ENCODE measurements at places on chromosomes 11 and 22. TPM values are rescaled to one million over a fixed set of nuclear protein-coding genes. Genes with fewer than 3 reads are reported as not detected.
A peak's percentile ranks its signal among the peaks of the same experiment; 100 is the strongest.

- DNase-seq: no peak
- H3K27ac ChIP-seq: no peak overlapping the region
- no peak overlapping the region for H3K4me3 ChIP-seq
- peaks cover 3% of the 10 kb centered on the region for H3K27me3 ChIP-seq
Observed at GRCh38 chr11:107655602-107656001, 56.3 kb downstream of the SLN start.

DNA sequence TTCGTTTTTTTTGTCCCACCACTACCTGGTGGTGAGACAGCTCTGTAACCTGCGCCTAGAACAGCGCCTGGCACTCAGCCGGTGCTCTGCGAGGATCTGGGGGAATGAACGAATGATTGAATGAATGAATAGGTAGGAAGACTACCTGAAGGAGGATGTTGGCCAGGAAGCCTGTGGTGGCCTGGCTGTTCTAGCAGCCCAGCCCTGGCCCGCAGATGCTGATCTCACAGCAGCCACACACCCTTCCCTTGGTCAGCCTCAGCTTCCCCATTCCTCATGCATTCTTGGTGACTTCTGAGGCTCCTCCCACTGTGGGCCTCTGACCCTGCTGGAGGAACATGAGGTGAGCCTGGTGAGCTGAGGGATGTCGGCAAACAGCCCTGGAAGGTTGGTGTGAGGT, 3.7 kb downstream of the TRPM5 start:
- no peak overlapping the region for H3K27ac ChIP-seq
- DNase-seq: no peak
- no peaks in the 10 kb centered on the region for H3K4me1 ChIP-seq
- H3K4me3 ChIP-seq: no peak overlapping the region
- H3K36me3 ChIP-seq: no peaks in the 10 kb centered on the region
- H3K27me3 ChIP-seq: peaks cover 42% of the 10 kb centered on the region

DNA sequence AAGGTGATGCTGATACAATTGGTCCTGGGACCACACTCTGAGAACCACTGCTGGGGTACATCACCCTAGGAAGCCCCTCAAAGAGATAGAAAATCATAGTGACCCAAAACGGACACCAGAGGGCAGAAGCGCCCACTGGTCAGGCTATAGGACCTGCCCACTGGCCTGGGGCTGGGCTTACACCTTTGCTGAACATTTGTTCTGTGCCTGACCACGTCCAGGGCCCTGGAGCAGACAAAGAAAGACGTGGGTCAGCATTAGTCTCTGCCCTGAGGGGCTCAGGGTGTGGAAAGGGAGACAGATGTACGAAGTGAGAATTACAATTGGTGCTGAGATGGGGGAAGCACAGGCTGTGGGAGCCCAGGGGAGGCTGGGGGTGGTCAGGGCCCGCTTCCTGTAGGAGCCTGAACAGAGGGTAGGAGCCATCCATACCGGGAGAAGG, 14.4 kb upstream of the SERPINH1 start:
- H3K4me3 ChIP-seq: no peak overlapping the region
- peak; percentile 81 for DNase-seq
- no peak overlapping the region for H3K27ac ChIP-seq
- H3K36me3 ChIP-seq: no peaks in the 10 kb centered on the region

- no peak for DNase-seq
- no peak overlapping the region for H3K27ac ChIP-seq
- H3K36me3 ChIP-seq: no peaks in the 10 kb centered on the region
- peaks cover 13% of the 10 kb centered on the region for H3K4me1 ChIP-seq
- no peak overlapping the region for H3K4me3 ChIP-seq
- H3K27me3 ChIP-seq: 0 out of 2 replicates have a peak, but pooled peaks cover 6% of the 10 kb centered on the region
Observed at GRCh38 chr11:1556278-1556902, 15.7 kb downstream of the DUSP8 start.

- no peaks in the 10 kb centered on the region for H3K27me3 ChIP-seq
- H3K27ac ChIP-seq: no peak overlapping the region
- H3K36me3 ChIP-seq: no peaks in the 10 kb centered on the region
- no peak overlapping the region for H3K4me3 ChIP-seq
- peaks cover 15% of the 10 kb centered on the region for H3K4me1 ChIP-seq
Observed at GRCh38 chr11:66339162-66339675, 3.0 kb upstream of the RIN1 start.

- H3K4me1 ChIP-seq: peaks cover 29% of the 10 kb centered on the region
- no peaks in the 10 kb centered on the region for H3K27me3 ChIP-seq
- peak; percentile 89 for DNase-seq
- peak overlapping the region; percentile 79 for H3K4me3 ChIP-seq
- peak overlapping the region; percentile 62 for H3K27ac ChIP-seq
Observed at GRCh38 chr22:37197451-37198257, 9.6 kb upstream of the C1QTNF6 start.

- H3K4me3 ChIP-seq: no peak overlapping the region
- H3K4me1 ChIP-seq: peaks cover 42% of the 10 kb centered on the region
- no peaks in the 10 kb centered on the region for H3K27me3 ChIP-seq
- DNase-seq: no peak
Observed at GRCh38 chr11:131662993-131663392, 292.6 kb downstream of the NTM start.

DNA sequence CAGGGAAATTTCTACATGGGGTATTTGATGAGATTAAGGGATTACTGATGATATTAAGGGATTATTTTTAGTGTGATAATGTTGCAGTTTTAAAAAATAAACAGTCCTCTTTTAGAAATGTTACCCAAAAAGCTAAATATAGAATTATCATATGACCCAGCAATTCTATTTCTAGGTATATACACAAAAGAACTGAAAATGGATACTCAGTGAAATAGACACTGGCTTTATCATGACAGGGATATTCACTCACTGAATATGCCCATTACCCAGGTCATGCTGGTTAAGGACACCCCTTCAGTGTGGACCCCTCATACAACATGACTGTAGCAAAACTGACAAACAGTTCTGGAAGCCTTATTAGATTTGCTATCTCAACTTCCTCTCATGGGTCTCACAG, 27.8 kb downstream of the USP28 start:
- no peaks in the 10 kb centered on the region for H3K4me1 ChIP-seq
- no peaks in the 10 kb centered on the region for H3K27me3 ChIP-seq
- H3K27ac ChIP-seq: no peak overlapping the region
- H3K36me3 ChIP-seq: no peaks in the 10 kb centered on the region

GRCh38 chr22:32591620-32592019, 117.0 kb downstream of the FBXO7 start:
- no peaks in the 10 kb centered on the region for H3K27me3 ChIP-seq
- peak overlapping the region; percentile 18 for H3K4me3 ChIP-seq
- H3K27ac ChIP-seq: peak overlapping the region; percentile 89
- H3K36me3 ChIP-seq: no peaks in the 10 kb centered on the region
- peaks cover 17% of the 10 kb centered on the region for H3K4me1 ChIP-seq

GRCh38 chr22:19927696-19928095, 13.9 kb upstream of the COMT start:
- no peak overlapping the region for H3K4me3 ChIP-seq
- H3K27ac ChIP-seq: no peak overlapping the region
- DNase-seq: no peak
- H3K36me3 ChIP-seq: no peaks in the 10 kb centered on the region
- no peaks in the 10 kb centered on the region for H3K27me3 ChIP-seq

DNA sequence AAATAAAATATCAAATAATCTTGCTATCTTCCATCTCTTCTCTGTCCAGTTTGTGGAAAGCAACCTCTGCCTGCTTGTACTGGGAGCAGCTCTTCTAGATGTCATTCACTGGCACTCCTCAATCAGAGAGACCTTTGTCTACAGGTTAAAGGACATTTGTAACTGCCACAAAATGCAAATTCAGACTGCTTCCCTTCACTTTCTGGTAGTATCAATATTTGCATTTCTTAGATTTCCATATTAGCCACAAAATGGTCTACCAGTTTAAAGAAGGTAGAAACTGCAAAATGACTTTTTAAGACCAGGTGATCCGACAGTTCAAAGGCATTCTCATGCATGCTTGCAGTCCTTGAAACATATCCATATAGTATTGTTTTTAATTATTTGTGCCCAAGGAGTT, 51.7 kb upstream of the RCN1 start:
- no peaks in the 10 kb centered on the region for H3K36me3 ChIP-seq
- DNase-seq: no peak
- H3K4me1 ChIP-seq: peaks cover 14% of the 10 kb centered on the region
- no peak overlapping the region for H3K27ac ChIP-seq
- H3K27me3 ChIP-seq: no peaks in the 10 kb centered on the region

GRCh38 chr22:27231266-27231665, 570.3 kb downstream of the MN1 start:
- H3K27ac ChIP-seq: no peak overlapping the region
- H3K36me3 ChIP-seq: no peaks in the 10 kb centered on the region
- H3K27me3 ChIP-seq: no peaks in the 10 kb centered on the region
- no peak overlapping the region for H3K4me3 ChIP-seq
- DNase-seq: no peak

DNA sequence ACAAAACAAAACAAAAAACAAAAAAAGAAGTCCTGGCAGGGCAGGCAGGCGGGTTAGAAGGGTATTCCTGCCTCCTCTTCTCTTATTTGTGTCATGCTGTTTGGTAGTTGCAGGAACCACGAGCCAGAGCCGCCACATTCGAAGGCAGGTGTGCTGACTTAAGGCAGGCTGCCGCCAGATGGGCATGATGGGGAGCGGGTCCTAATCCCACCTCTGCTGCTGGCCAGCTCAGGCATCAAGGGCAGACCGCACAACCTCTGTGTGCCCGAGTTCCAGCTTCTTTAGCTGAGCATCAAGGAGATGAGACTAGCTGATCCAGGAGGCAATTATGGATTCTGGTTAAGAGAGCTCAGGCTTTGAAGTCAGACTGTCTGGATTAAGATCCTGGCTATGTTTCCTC, 12.1 kb downstream of the OAF start:
- H3K27me3 ChIP-seq: no peaks in the 10 kb centered on the region
- peaks cover 3% of the 10 kb centered on the region for H3K36me3 ChIP-seq
- no peak overlapping the region for H3K27ac ChIP-seq

- H3K27ac ChIP-seq: no peak overlapping the region
- no peaks in the 10 kb centered on the region for H3K4me1 ChIP-seq
- no peak overlapping the region for H3K4me3 ChIP-seq
Observed at GRCh38 chr22:22573047-22573889, 14.2 kb upstream of the PRAME start.

- H3K4me3 ChIP-seq: peak within 1 kb of the TSS; percentile 99
- H3K27me3 ChIP-seq: no peaks in the 10 kb centered on the region
- H3K4me1 ChIP-seq: 0 out of 2 replicates have a peak, but pooled peaks cover 7% of the 10 kb centered on the region
- no peaks in the 10 kb centered on the region for H3K36me3 ChIP-seq
- peak; percentile 95 for DNase-seq
Observed at GRCh38 chr11:18588297-18589252, at the start of gene UEVLD. Gene UEVLD, minus strand, starts transcription at chr11:18588734. Its CDS starts 80 bp downstream, at chr11:18588654.

DNA sequence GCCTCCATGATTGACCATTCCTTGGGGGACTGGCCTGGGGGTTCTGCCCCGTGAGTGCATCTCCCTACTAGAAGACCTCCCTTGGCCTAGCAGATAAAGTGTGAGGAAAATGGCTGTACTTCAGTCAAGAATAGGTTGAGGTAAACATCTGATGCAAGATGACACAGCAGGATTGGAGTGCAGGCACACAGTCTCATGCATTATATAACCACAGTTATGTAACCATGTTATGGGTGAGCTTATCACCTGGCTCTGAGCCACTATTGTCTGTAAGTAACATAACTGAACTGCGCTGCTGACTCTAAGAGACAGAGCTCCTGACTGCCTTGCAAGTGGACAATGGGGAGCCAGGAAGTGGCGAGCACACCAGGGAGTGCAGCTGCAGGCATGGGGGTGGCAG, 378.7 kb upstream of the ANO5 start:
- no peaks in the 10 kb centered on the region for H3K4me1 ChIP-seq
- no peak for DNase-seq
- no peak overlapping the region for H3K4me3 ChIP-seq
- H3K27me3 ChIP-seq: no peaks in the 10 kb centered on the region
- no peak overlapping the region for H3K27ac ChIP-seq

DNA sequence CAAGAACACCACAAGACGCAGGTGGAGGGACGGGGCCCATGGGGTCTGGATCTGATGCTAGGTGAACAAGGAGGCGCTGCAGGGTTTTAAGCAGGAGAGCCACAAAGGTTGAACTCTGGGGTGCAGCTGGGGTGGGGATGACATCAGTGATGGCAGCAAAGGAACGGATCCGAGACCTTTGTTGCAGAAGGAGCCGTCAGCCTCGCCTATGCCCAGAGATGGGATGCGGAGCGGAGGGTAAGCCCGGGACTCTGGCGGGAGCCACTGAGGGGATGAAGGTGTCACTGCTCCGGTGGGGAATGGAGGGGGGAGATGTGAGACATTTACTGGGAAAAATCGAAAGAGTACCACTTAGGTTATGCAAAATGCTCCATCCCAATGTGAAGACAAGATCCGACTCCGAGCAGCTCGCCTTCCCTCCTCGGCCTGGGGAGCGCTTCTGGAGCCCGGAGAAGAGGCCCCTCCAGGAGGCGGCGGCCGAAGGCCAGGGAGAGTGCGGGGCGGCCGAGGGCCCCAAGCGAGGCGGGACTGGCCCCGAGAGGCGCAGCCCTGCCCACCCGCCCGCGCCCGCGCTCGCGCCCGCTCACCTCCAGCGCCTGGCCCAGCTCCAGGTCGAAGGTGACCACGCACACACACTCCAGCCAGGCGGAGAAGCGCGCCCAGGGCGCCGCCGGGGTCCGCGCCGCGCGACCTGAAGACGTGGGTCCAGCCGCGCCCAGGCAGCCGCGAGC, 422 bp downstream of the DENND6B start:
- 0 out of 2 replicates have a peak, but pooled peaks cover 4% of the 10 kb centered on the region for H3K4me1 ChIP-seq
- H3K27ac ChIP-seq: no peak overlapping the region

DNA sequence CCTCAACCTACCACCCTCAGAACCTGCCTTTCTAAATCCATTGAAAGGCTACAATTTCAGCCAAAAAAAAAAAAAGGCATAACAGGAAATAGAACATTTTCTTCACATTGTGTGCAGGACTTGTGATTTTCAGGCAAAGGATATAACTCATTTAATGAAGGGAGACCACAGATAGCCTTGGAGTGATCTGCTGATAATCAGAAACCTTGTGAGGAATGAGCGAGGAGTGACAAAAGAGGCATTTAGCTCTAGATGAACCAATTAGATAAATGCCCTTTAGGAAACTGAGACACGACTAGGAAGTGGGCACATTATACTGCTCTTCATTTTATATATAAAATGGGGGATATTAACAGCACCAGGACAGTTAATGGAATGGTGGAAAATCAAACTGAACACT, 216.5 kb upstream of the GRIA4 start:
- H3K36me3 ChIP-seq: no peaks in the 10 kb centered on the region
- DNase-seq: no peak
- H3K27me3 ChIP-seq: no peaks in the 10 kb centered on the region

GRCh38 chr22:48490500-48491411, 1336.9 kb downstream of the BRD1 start:
- peak overlapping the region; percentile 68 for H3K4me3 ChIP-seq
- no peaks in the 10 kb centered on the region for H3K4me1 ChIP-seq
- H3K36me3 ChIP-seq: no peaks in the 10 kb centered on the region
- no peak overlapping the region for H3K27ac ChIP-seq

- no peaks in the 10 kb centered on the region for H3K36me3 ChIP-seq
- H3K4me1 ChIP-seq: 0 out of 2 replicates have a peak, but pooled peaks cover 5% of the 10 kb centered on the region
- DNase-seq: no peak
- no peaks in the 10 kb centered on the region for H3K27me3 ChIP-seq
- no peak overlapping the region for H3K4me3 ChIP-seq
- H3K27ac ChIP-seq: no peak overlapping the region
Observed at GRCh38 chr22:17060126-17060525, 24.7 kb upstream of the IL17RA start.

Gene NPTXR
- 2.7 TPM for total RNA-seq

Gene EFCAB6
- total RNA-seq: 3.5 TPM

Gene RAB38
- total RNA-seq: 0.43 TPM

Gene PATE2
- not detected for total RNA-seq

Gene SLC5A1
- not detected for total RNA-seq

Gene COX8A
- total RNA-seq: 358 TPM

Gene PSMC3
- 139 TPM for total RNA-seq

Gene OR6A2
- not detected for total RNA-seq

Gene TANGO2
- 41.9 TPM for total RNA-seq

Gene GGTLC2
- not detected for total RNA-seq

Gene CCDC157
- 9.2 TPM for total RNA-seq

Gene SCUBE2
- total RNA-seq: 3.5 TPM
